Fibroblast of the aortic adventitia (primary cell): ENCODE measurements at places on chromosomes 1 and 21.

GRCh38 chr1:68542586-68542985, 45.7 kb upstream of the DEPDC1 start:
- no peak for DNase-seq

- DNase-seq: no peak
Observed at GRCh38 chr1:101008229-101008834, 17.3 kb downstream of the DPH5 start.

DNA sequence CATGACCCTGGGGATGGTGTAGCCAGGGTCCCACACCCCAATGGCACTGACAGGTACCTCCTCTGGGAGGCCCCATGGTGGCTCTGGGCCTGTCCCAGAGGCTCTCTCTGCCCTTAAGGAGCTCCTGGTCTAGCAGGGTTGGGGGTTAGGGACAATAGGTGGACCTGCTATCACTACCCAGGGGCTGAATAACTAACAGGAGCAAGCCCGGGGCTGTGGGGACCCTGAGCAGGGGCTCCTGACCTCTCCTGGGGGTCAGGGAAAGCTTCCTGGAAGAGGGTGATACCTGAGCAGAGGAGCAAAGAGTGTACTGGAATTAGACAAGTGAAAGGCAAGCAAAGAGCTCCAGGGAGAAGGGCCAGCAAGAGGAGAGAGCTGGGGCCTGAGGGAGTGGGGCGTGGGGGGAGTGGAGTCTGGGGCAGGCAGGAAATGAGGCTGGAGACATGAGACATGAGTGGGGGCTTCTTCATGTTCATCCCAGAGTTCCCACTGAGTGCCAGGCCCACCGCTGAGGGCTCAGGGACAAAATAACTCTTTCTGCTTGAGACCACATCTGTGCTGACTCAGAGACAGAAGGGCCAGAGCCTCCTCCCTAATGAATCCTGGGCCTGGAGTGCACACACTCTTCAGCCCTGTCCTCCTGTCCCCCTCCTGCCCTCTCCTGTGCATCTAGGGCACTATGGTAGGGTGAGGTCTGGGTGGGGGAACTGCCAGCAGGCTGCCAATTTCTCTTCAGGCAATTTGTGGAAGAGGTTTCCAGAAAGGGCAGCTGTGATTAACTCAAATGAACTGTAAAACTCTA, 517.6 kb downstream of the PTPRU start:
- no peak for DNase-seq

- peak; percentile 14 for DNase-seq
Observed at GRCh38 chr21:44013380-44014088, 1.4 kb downstream of the TRAPPC10 start.

DNA sequence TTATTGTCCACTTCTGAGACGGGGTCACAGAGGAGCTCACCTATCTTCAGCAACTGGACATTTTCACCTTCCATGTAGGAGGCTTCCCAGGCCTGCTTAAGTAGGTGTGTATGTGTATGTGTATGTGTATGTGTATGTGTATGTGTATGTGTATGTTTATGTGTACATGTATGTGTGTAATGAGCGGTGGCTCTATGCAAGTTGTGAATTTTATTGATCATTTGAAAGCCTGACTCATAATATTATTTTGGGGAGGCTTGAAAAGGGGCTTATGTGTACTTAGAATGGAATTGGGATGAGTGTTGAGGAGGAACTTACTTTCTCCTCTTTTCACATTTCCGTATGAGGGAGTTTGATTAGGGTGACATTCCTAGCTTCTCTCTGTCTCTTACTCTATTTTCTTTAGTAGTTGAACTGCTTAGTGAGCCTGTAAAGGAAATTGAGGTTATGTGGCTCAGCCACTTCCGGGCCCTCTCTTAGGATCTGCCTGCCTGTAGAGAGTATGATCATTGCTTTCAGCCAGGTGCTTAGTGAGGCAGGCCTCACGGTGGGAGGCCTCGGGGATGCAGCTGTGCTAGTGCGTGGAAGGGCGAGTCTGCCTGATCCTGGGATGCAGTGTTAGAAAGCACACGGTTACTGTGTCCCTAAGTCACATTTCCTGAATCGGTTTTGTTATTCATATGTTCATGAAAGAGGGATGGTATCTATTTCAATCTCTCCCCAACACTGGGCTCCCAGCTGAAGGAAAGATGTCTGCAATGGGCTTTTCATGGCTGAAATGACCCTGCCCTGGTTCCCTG, 61.0 kb downstream of the IER5 start:
- no peak for DNase-seq

- DNase-seq: no peak
Observed at GRCh38 chr1:159857889-159858288, 4.6 kb downstream of the VSIG8 start.

- peak; percentile 74 for DNase-seq
Observed at GRCh38 chr21:16588433-16588860, 858.7 kb downstream of the USP25 start.

- no peak for DNase-seq
Observed at GRCh38 chr1:2151252-2151651, 43.3 kb downstream of the FAAP20 start.

- no peak for DNase-seq
Observed at GRCh38 chr1:237763137-237763536, 127.6 kb downstream of the ZP4 start.

DNA sequence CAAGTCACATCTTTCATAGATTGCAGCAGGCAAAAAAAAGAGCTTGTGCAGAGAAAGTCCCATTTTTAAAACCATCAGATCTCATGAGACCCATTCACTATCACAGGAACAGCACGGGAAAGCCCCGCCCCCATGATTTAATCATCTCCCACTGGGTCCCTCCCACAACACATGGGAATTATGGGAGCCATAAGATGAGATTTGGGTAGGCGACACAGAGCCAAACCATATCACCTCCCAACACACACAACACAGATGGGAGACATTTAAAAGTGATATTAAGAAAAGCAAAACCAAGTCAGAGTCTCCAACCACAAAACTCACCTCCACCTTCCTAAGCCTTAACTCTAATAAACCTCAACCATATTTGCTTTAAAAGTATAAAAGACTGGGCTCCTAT, 61.5 kb upstream of the TIAM1 start:
- DNase-seq: no peak

DNA sequence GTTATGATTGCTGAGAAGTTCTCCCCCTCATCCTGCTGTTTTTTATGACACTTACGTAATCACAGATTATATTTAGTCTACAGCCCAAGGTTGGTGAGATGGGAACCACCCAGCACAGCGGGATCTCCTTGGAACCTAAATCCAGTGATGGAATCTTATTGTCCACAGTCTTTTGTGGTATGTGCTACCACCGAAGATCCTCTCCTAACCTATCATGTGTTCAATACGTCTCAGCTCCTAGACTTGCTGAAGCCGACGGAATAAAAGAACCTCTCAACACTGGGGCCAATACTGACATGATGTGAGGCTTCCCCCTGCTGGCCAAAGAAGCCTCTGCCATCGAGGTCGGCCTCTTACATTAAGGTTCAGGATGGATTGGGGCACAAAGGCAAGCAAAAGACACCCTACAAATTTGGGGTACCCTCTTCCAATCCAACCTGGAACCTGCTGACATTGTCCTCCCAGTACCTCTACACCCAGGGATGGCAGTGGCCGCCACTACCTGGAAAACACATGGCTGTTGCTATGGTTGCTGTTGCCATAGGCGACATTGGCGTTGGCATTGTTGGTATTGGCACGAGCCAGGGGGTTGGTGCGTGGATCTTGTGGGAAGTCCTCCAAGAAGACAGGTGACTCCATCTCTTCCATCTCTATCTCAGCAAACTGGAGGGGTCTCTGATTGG, 19.4 kb upstream of the KIF21B start:
- DNase-seq: peak; percentile 80

- no peak for DNase-seq
Observed at GRCh38 chr1:107460035-107460434, 319.2 kb downstream of the NTNG1 start.

- no peak for DNase-seq
Observed at GRCh38 chr1:226560243-226560642, 11.7 kb downstream of the STUM start.

DNA sequence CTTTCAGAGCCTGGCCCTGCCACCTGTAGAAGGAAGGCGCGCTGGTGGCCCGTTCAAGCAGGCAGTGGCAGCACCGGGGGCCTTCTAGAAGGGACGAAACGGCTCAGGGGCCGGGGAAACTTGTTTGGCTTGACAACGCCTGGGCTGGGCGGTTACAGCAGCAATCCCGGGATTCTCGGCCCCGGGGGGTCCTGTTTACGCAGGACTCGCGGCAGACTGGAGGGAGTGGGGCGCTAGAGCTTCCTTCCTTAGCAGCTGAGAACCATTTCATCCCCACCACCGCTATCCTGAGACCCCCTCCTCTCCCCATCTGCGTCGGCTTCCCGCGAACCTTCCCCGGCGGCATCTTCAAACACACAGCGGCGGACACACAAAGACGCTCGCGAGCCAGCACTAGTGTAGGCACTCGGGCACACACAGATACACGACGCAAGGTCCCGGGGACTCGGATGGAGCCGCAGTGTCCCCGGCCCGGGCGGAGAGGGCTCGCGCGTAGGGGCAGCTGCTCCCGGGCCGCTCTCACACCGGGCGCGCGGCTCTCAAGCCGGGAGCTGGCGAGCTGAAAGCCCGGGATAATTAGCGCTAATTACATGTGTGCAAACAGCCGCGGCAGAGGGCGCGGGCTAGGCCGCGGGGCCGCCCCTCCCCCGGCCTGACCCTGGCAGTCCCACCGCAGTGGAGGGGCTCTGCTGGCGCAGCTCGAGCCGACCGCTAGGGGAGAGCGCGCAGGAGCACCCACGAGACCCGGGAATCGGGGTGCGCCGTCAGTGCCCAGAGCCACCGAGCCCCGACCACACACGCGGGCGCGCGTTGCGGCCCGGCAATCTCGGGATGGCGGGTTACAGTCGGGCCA, 271.4 kb downstream of the FOXD2 start:
- no peak for DNase-seq

- peak; percentile 87 for DNase-seq
Observed at GRCh38 chr1:24830680-24831272, 85.5 kb downstream of the CLIC4 start.

GRCh38 chr1:198363625-198364151, 176.8 kb downstream of the ATP6V1G3 start:
- no peak for DNase-seq

- no peak for DNase-seq
Observed at GRCh38 chr21:31844206-31844605, 28.6 kb upstream of the HUNK start.

- no peak for DNase-seq
Observed at GRCh38 chr21:26572702-26573381, at the start of gene CYYR1. Gene CYYR1, minus strand, starts transcription at chr21:26573286. Its CDS starts 346 bp downstream, at chr21:26572940.

- DNase-seq: no peak
Observed at GRCh38 chr21:43337901-43338655, 88.9 kb downstream of the SIK1 start.

- DNase-seq: peak; percentile 67
Observed at GRCh38 chr21:38671773-38672172, 134.0 kb upstream of the ETS2 start.

DNA sequence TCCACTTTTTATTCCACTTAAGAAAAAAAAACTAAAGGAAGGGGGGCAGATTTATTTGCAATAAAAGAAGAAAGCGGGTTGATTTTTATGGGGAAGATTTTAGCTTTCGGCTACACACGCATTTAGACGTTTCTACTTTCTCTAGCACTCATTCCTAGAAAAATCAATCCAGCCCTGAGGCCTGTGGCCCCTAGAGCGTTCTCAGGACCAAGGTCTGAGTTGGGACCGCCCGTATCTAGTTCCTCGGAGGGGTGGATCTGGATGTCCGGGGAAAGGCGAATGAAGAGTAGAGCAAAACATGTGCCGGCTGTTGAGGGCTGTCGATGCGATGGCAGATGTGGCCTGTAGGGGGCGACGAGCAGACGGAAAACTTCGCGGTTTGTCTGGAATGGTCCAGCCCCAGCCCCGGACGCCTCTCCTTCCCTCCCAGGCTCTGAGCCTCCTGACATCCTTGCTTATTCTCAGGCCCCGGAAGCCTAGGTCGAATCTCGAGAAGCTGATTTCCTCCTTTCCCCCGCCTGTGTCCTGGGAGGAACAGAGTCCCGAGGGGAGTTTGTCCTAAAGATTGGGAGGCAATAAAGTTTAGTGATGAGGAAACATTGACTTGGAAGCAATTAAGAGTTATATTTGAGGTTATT, 5.2 kb downstream of the FOXD3 start:
- peak; percentile 62 for DNase-seq

GRCh38 chr1:166283190-166283589, 116.4 kb upstream of the FAM78B start:
- DNase-seq: peak; percentile 24

DNA sequence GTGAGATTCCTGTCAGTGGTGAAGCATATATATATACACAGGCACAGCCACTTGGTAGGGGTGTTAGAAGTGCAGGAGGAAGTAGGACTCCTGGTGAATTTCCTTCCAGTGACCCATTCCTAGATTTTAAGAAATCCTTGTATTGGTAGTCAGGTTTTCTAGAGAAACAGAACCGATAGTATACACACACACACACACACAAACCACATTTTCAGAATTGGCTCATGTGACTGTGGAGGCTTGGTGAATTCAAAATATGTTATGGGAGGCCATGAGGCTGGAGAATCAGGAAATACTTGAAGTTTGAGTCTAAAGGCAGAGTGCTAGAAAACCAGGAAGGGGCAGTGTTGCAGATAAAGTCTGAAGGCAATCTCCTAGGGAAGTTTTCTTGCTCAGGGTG, 114.2 kb downstream of the FCRL5 start:
- DNase-seq: peak; percentile 73

- no peak for DNase-seq
Observed at GRCh38 chr1:201624741-201625225, 85.9 kb downstream of the NAV1 start.

GRCh38 chr21:40967771-40968170, 120.8 kb upstream of the DSCAM start:
- no peak for DNase-seq

GRCh38 chr1:231580874-231581273, 45.7 kb upstream of the DISC1 start:
- no peak for DNase-seq

DNA sequence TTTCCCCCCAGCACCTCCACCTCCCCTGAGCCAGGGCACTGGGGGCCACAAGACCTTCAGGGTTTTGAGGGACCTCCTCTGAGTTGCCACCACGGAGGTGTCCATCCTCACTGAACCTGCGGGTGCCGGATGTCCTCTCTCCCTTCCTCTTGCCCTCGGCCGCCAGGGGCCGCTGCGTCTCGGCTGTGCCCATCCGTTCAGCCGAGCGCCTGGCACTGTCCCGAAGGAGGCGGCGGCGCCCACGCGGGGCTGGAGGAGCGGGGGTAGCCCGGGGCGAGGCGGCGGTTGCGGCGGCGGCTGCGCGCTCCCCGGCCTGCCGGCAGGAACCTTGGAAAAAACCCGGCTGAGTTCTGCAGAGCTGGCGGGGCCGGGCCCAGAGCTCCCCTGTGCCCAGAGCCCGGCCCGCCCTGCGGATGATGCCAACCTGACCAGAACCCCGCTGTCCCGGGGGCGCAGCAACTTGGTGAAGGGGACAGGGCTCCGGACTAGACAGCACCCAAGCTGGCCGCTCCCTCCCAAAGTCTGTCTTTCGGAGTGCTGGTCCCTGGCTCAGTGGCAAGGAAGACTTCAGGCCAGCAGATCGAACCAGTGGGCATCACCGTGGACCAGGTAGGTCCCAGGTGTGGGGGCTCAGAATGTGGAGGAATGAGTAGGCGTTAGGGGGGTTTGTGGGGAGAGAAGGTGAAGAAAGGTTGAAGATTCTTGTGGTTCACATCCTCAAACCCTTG, 3.7 kb upstream of the PPM1J start:
- DNase-seq: peak; percentile 59
